ENCODE measurements at places on chromosomes 3 and 15.

DNA sequence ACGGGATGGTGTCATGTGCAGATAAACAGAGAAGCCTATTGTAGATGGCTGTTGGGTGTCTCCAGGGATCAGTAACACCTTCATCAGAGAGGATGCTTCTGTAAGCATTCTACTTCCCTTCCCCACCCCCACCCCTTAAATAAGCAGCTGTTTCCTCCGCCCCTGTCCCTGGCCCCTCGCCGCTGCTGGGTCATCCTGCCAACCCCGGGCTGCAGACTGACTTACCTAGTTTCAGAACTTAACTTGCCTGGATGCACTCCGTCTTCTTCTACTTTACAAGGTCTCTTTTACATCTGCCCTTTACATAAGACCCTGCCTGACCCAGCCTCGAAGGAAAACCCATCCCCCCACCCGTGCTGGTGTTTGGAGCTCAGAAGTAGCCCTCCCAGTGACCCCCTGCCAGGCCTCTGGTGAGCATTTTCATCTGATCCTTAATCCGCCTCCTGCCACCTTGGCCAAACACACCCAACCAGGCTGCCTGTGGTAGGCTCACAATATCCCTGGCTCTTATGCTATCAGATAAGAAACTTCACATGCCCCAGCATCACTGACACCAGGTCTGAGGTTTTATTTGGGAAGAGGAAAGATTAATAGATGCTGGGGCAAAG, 103.0 kb upstream of the HES1 start:
- no peak for DNase-seq

GRCh38 chr15:62940755-62941361, 101.7 kb upstream of the TPM1 start:
- DNase-seq, result peak; percentile 30

- DNase-seq, result no peak
These were observed 2.2 kb downstream of the TGFBR2 start for GRCh38 chr3:30608598-30608947.

GRCh38 chr15:34795267-34796081, at the start of gene ACTC1:
TSS of gene ACTC1 (minus strand) at chr15:34795549. CDS start at chr15:34794808, 741 bp downstream.
- DNase-seq, result no peak

- no peak for DNase-seq
These were observed 259.1 kb downstream of the PTPRG start for GRCh38 chr3:61820306-61820992.

- DNase-seq, result peak; percentile 73
These were observed 68.7 kb upstream of the BLM start for GRCh38 chr15:90648137-90649070.

GRCh38 chr3:11558002-11558401, 85.7 kb downstream of the VGLL4 start:
- peak; percentile 49 for DNase-seq

DNA sequence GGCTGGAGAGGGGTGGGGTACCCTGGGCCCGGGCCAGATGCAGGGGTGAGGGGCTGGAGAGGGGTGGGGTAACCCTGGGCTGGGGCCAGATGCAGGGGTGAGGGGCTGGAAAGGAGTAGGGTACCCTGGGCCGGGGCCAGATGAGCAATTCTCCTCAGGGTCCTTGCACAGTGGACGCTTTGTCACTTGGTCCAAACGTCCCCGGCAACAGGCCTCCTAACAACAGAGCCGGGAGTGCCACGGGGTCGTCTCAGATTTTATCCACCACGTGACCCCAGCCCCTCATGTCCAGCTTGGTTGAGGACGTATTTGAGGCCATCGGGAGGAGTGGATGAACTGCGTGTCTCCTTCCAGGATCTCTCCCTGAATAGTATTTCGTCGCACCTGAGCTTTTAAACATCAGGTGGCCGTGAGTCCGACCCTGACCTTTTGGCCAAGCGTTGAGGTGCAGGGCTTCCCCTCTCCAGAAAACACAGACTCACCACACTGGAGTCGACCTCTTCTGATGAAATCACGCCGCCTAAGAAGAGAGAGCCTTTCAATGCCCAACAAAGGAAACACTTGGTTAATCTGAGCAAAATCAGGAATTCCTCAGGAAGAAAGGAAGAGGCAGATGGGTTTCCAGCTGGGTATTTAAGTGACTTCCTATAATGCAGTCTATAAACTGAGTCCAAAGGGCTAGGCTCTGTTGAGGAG, 12.8 kb upstream of the LRRC15 start:
- no peak for DNase-seq

- DNase-seq, result no peak
These were observed 95.1 kb downstream of the BDH1 start for GRCh38 chr3:197460639-197461038.

- DNase-seq, result no peak
These were observed 65.9 kb downstream of the BTD start for GRCh38 chr3:15667484-15667883.

Measured in activated T-cell treated with anti-CD3 and anti-CD28 coated beads, Interleukin-2, amount 50 U/mL, for 48 hours (primary cell).